Glomerular endothelial cell (primary cell): ENCODE measurements at places on chromosomes 6 and 20.

GRCh38 chr6:134714113-134714512 is 235.8 kb downstream of the ALDH8A1 start:
- no peak for DNase-seq

- no peak for DNase-seq
These were observed 177.6 kb downstream of the THBS2 start for GRCh38 chr6:169075915-169076654.

GRCh38 chr20:48941467-48941866 is 20.0 kb downstream of the ARFGEF2 start:
- DNase-seq: no peak

- DNase-seq: no peak
These were observed 46.5 kb upstream of the TPD52L1 start for GRCh38 chr6:125107048-125107447.

DNA sequence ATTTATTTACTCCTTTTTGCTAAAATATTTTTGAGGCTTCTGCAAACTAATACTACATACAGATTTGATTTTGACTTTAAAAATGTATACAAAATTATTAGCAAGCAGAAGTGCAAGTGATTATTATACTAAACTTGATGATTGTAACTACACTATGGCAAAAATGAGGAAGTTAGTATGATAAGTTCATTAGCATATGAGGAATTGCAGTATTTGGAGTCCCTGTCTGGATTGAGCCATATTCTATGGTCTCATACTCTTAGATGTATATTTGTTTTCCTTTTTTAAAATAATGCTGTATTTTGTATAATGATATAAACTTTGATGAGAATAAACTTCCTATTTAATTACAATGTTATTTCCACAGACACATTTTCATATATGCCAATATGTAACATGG is 13.9 kb downstream of the CRISP3 start:
- no peak for DNase-seq

DNA sequence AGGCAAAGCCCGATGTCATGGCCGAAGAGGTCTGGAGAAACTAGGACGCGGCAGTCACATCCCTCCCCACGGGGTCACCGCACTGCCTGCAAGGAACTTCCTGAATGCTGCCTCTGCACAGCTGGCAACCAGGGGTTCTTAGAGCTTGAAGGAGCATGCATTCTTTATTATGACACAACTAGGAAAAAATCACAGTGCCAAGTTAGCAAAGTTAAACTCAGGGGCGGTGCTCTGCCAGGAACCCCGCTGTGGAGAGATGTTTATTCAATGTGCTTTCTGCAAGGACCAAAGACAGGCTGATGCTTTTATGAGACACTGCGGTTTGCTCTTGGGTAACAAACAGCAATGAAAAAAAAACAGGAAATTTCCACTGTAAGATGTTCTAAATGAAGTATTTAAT is 287.3 kb upstream of the FOXQ1 start:
- DNase-seq: no peak

GRCh38 chr6:138856654-138857053 is 60.8 kb downstream of the ECT2L start:
- no peak for DNase-seq

DNA sequence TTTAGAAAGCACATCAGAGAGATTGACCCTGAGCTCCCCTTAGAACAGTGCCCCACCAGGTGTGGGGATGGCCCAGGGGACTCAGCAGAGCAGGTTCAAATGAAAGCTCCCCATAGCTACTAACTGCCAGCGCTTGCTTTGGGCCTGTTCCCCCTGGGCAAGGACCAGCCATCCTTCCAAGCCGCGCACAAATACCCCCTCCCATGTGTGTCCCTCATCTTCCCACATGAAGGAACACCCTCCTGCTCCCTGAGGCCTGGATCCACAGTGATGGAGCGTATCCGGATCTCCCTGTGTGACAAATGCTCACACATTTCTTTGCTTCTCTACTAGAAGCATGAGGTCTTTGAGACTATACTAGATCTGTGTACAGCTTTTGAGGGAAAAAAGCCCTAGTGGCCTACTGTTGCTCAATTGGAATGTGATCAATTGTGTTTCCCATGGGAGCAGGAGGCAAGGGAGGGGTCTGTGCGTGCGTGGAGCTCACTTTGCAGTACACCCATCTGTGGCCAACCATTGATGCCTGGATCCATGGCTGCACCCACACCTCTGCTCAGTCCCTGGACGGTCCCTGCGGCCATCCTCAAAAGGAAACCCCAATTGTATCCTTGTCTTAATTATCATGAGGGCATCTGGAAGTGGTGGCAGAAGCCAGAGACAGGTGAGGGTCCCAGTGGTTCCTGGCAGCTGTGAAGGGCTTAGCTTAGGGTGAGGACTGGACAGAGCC is 1.4 kb upstream of the RAET1G start:
- DNase-seq: no peak

DNA sequence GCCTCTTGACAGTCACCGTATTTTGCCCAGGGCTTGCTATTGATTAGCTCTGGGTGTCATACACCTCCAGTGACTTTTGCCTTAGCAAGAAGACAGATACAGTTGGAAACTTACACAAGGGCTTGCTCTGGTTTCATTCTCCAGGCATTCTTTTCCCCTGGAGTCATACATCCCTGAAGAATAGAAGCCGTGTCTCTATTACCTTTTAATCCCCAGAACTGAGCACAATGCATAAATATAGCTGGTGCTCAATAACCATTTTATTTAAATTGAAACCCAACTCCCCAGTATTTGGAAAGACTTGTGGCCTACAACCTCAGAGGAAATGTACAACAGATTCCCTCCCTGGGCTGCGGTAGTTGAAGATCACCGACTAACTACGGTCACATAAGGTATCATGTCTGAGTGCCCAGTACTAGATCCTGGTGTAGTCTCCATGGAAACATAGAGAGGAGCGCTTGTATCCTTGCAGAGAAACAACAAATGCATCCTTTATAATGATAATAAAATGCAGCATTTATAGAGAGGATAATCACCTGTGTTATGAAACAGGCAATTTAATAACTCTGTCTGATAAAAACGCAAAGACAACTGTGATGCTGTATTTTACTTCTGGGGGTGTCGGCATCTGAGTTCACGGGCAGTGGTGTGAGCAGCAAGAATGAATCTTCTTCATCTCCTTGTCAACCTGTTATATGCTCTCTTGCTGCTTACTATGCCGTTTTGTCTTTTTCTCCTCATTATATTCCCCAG is 401.2 kb upstream of the AGPAT4 start:
- DNase-seq: no peak

DNA sequence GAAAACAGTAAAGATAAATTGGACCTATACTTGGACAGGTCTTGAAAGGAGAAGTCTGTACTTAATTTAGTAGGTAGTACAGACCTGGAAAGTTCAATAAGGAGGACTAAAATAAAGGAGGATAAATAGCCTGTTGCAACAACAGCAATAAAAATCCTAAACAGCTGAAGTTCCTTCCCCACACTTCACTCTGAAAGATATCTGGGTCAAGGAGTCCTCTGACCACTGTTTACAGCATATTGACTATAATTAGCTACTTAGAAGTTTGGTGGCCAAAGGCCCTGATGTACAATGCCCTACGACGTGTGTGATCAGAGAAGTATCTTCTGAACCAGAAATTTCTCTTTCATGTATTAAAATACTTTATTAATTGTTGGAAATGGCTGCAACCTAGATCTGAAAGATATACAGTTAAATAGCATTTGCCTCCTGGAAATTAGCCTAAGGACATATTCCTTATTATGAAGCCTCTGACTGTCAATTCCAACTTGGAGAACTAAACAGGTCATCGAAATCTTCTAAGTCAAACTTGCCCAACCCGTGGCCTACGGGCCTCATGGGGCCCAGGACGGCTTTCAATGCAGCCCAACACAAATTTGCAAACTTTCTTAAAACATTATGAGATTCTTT is 82.8 kb downstream of the KIF13A start:
- DNase-seq: no peak

DNA sequence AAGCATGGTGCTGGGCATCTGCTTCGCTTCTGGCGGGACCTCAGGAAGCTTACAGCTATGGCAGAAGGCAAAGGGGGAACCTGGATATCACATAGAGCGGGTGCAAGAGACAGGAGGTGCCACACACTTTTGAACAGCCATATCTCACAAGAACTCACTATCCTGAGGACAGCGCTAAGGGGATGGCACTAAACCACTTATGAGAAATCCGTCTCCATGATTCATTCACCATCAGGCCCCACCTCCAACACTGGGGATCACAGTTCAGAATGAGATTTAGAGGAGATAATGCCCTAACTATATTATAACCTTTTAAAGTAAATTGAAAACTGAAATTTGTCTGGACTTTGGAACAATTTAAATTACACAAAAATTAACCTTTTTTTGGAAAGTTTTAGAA is 37.8 kb upstream of the SUMO4 start:
- DNase-seq: no peak

- DNase-seq: no peak
These were observed 98.0 kb downstream of the ERMARD start for GRCh38 chr6:169849396-169849795.

- DNase-seq: no peak
These were observed 14.3 kb upstream of the ELOVL2 start for GRCh38 chr6:11058406-11058805.

- DNase-seq: no peak
These were observed 32.3 kb upstream of the GNRH2 start for GRCh38 chr20:3010985-3011723.

DNA sequence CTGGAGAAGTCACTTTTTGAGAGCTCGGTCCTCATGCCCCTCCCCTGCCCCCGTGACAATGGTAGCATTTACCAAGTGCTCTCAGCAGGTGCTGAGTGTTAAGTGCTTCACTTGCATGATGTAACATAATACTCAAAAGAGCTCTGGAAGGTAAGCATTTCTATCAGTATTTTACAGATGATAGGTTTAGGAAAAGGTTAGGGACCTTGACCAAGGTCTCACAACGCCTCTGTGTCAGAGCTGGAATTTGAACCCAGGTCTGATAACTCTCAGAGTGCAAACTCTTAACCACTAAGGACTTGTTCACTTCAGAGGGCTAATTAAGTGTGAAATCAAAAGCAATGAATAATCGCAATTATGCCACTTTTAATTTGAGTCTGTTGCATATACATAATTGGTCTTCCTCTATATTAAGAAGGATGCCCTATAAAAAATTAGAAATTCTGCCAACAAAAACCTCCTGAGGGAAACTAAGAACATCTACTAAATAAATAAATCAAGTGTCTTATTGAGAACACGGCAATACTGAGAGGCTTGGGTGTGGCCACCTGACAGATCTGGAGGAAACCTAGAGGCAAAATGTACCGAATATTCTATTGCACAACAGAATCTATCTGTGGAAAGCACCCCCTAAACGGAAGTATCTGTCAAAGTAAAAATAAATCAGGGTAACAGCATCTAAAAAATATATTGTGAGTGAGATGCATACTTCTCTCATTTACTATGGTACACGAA is 109.8 kb downstream of the BACH2 start:
- no peak for DNase-seq

GRCh38 chr20:23456409-23456808 is 3.7 kb upstream of the CST11 start:
- no peak for DNase-seq

- DNase-seq: peak; percentile 83
These were observed 21.5 kb downstream of the OR2B2 start for GRCh38 chr6:27890445-27891319.

- DNase-seq: no peak
These were observed 634 bp downstream of the ITPA start for GRCh38 chr20:3209946-3210317.

- DNase-seq: no peak
These were observed 94.3 kb downstream of the JPH2 start for GRCh38 chr20:44092551-44093248.

GRCh38 chr20:5349448-5349847 is 32.7 kb upstream of the PROKR2 start:
- DNase-seq: no peak

- DNase-seq: no peak
These were observed 151.0 kb upstream of the INSM1 start for GRCh38 chr20:20216941-20217340.

- no peak for DNase-seq
These were observed 148.1 kb downstream of the SCML4 start for GRCh38 chr6:107676042-107676441.

GRCh38 chr6:139881728-139882211 is 507.3 kb upstream of the CITED2 start:
- DNase-seq: no peak

GRCh38 chr6:166423051-166423745 is 40.5 kb upstream of the MPC1 start:
- no peak for DNase-seq

GRCh38 chr6:137112067-137112355 is 61.4 kb downstream of the IL22RA2 start:
- DNase-seq: no peak

DNA sequence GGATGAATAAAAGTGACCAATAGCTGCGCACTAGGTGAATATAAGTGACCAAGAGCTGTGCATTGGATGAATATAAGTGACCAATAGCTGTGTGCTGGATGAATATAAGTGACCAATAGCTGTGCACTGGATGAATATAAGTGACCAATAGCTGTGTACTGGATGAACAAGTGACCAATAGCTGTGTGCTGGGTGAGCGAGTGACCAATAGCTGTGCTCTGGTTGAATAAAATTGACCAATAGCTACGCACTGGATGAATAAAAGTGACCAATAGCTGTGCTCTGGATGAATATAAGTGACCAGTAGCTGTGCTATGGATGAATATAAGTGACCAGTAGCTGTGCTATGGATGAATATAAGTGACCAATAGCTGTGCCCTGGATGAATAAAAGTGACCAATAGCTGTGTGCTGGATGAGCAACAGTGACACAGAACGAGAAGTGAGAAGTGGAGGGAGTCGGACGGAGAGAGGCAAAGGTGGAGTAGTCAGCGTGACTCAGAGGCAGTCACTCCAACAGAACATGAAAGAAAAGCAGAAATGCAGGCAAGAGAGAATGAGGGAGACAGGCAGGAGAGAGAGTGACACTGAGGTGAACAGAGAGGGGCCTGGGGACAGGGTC is 38.5 kb downstream of the RBM38 start:
- no peak for DNase-seq

DNA sequence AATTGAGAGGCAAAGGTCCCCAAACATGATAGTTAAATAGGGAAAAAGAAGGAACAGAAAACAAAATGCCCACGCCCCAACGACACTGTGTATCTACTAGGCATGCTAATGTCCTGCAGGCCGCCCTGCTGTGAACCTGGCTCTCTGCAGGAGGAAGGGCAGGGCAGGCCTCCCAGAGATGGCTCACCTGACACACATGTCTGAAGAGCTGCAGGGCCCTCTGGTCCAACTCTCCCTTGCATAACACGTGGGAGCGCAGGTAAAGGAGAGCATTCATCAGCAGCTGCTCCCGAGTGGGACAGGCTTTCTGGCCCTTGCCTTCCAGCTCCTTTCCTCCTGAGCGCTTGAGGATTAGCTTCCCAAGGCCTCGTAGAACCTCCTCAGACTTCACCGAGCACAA is 53.7 kb upstream of the LYRM2 start:
- no peak for DNase-seq

GRCh38 chr6:160278311-160278710 is 19.7 kb upstream of the SLC22A2 start:
- DNase-seq: no peak

DNA sequence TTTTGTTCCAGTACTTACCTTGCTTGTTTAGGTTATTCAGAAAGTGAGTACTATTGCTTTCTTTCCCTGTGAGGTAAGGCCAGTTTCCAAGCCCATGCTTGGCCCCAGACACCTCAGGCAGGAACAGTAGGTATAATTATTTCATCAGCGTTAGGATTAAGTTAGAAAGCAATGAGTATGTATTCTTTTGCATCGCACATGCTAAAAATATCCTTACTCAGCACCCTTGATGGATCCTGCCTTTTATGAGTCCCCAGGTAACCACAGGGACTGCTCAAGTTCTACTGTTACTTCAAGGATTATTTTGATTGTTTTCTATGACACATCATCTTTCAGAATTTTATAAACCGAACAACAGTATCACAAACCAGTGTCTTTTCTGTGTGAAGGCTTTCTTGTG is 128.9 kb downstream of the FARS2 start:
- DNase-seq: no peak
